Activated T-helper 1 cell treated with anti-CD3 and anti-CD28 coated beads, Interleukin-2, amount 50 U/mL, for 16 hours (primary cell): ENCODE measurements at places on chromosomes 12 and 14.

GRCh38 chr12:93087840-93088610, 158.9 kb upstream of the EEA1 start:
- no peak for DNase-seq

- no peak for DNase-seq
These were observed 94.3 kb downstream of the C12orf42 start for GRCh38 chr12:103401421-103401820.

DNA sequence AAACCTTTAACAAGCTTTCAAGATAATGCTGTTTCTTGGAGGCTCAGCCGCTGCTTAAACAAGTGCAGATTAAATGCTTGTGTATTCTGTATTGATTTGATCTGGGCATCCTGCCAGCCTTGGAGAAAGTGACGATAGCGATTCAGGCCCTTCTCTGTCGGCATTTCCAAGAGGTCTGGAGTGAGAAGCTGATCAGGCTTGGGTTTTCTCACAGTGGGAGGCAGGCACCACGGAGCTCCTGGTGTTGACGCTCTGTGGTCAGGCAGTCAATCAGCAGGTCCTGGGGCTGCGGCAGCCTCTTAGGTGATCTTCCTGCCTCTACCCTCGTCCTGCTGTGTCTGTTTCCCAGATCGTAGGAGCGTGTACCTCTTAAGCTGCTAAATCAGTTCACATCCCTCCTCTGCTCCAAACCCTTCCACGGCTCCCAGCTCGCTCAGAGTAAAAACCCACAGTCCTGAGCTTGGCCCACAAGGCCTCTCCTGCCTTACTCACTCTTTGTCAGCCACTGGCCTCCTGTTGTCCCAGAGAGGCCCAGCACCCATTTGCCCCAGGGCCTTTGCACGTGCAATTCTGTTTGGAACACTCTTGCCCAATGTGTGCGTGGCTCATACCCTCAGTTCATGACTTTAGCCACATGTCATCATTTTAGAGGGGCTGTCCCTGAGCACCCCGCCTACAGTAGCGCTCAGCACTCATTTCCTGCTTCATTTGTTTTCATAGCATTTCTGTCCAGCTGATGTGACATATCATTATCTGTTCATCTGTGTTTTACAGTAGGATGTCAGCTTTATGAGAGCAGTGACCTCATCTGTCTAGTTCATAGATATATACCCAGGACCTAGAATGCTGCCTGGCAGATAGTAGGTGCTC, 155.4 kb downstream of the AACS start:
- DNase-seq = no peak

- DNase-seq = no peak
These were observed 55.0 kb upstream of the BICD1 start for GRCh38 chr12:32051511-32052211.

DNA sequence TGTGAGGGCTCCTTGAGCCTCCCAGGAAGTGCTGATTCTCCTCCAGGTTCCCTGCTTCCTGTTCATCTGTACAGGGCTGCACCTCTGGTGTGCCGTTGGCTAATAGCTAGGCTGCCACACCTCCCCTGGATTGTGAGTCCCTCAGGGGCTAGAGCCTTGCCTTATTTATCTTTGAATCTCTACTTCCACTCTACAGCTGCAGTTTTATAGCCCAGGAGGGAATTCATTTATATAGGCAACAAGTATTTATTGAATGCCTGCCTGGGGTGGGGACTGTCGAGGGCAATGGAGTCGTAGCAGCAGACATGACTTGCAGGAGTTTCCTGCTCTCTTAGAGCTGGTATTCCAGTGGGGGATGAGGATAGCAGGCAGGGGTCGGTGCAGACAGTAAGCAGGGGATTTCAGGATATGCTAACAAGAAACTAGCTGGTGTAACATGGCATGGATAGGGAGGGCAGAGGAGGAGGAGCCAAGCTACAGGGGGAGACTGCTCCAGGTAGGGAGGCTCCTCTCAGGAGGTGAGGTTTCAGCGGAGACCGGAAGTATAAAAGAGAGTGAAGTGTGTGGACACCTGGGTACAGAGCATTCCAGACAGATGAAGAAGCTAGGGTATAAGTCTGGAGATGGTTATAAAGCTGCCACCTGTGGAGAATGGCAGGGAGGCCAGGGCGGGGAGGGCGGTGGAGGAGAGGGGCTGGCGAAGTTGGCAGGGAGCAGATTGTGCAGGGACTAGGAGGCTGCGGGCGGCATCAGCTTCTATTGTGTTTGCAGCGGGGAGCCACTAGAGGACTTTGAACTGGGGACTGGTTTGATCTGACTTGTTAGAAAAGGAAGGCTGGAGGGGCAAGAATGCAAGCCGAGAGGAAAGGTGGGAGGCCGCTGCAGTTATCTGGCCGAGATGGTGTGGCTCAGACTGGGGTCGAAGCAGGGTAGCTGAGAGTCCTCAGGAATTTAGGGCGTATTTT, 17.2 kb downstream of the USP30 start:
- DNase-seq = no peak

DNA sequence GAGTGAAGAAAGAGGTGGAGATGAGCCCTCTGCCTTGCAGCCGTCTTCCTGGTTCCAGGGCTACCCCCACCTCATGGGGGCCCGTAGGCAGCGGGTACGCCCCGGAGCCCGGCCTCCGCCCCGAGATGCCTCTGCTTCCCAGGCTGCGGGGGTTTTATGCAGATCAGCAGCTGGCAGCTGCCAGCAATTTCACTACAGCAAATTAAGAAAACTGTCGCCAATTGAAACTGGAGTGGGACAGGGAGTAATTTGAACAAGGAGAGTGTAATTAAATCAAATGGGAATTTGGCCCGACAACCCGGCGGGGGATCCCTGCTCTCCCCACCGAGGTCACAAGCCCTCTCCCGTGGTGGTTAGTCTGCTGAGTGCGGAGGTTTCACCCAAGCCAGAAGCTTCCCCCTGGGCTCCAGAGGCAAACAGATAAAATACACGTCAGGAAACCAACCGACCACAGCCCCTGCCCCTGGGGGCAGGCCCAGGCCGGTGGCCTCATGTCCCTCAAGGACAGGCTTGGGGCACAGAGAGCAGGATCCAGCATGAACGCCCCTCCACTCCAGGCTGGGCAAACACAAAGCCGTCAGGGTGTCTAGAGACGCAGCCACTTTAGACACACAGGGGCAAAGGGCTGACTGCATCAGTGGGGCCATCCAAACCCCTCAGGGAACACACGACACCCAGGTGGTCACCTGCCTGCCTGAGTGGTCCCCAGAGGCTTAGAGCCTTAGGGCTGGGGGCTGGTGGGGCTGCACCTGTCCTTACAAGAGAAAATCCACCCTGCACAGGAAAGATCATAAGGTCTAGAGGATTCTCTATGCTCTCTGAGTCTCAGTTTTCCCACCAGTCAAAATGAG, 53.8 kb downstream of the TESC start:
- no peak for DNase-seq

- DNase-seq = no peak
These were observed 129.5 kb downstream of the SLC38A6 start for GRCh38 chr14:61110316-61111082.

DNA sequence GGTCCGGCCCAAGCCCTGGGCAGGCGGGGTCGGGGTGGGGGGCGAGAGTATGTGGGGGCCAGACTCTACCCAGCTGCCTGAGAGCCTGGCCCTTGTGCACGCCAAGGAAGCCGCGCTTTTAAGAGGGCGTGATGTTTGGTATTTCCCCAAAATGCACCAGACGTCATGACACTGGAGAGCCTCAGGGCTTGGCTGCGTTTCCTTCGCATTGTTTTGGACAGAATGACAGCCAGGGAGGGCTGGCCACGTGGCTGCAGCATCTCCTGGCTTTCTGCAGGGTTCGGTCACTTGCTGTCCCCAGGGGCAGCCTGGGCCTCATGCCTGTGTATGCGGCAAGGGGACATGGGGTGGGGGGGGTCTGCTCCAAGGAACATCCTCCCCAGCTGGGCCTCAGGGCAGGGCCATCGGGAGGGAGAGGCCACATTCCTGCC, 16.1 kb upstream of the NUDT14 start:
- DNase-seq = no peak

- DNase-seq = no peak
These were observed 341.7 kb downstream of the TMEM121 start for GRCh38 chr14:105867961-105868599.

DNA sequence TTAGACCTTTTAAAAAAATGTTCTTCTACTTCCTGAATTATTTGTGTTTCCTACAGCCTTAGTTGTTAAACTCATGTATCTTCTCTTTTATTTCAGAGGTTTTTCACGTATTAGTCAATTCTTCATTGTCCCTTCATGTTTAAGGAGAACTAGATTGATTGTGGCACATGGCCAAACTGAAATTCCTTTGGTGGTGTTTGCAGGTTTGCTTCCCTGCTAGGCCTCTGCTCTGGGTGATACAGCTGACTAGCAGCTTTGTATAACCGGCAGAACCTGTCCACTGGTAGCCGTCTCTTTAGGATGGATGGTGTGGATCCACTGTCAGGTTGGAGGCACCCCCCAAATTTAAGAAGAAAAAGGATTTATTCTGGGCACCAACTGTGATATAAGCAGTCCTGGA, 262.1 kb downstream of the FBXL14 start:
- no peak for DNase-seq

DNA sequence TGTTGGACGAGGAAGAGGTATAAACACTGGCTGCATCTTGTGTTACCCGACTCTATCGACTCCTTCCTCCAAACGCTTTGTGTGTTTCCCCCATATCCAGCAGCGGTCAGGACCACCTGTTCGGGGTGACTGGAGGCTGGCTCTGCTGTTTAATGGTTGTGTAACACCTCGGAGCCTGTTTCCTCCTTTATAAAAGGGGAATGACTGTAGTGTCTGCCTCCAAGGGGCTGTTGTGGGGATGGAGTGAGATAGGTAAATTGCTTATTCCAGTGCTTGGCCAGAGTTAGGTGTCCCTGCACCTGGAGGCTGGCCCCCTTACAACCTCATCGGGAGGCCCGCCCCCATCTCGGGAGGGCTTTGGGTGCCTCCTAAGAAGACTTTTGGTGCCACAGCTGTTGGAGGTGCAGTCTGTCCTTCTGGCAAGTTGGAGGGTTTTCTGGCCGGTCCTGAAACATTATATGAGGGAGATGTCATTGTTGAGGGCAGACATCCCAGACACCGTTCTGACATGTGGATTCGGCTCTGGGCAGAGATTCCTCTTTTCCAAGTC, 1.1 kb downstream of the MLXIP start:
- no peak for DNase-seq

GRCh38 chr12:21710958-21711775, 53.5 kb upstream of the LDHB start:
- no peak for DNase-seq

GRCh38 chr14:76924371-76925096, 98.3 kb downstream of the LRRC74A start:
- DNase-seq = no peak

GRCh38 chr14:69183735-69184134, 7.6 kb upstream of the EXD2 start:
- DNase-seq = no peak

DNA sequence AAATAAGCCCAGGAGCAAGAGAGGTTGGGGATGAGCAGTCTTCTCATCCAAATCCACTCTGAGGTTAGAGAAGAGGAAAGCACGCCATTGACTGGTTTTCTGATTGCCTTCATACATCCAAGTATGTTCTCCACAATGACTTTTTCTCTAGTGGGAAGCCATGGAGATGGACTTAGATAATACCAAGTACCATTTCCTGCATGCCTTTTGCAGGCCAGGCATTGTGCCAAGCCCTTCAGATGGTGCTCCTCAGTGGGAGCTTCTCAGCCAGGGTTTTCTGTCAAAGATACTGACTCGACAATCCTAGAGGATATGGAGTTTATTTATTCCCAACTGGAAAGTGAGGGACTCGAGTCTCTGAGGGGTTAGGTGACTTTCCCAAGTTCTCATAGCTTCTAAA, 218.0 kb downstream of the ZFP36L1 start:
- DNase-seq = no peak

DNA sequence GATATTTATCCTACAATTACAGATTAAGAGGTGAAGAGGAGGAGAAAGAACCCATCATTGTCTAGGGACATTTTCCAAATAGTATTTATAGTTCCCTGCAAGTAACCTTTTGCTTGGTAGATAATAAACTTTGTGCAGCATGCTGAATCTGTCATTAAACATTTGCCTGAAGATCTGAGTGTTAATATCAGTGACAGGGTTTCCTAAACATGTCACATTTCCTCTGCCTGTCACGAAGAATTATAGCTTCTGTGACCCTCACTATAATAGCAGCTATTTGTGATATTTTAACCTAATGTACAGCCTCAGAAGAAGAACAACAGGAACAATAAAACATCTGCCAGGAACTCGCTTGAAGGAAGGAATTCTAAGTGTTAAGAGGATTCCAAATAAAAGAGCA, 350.3 kb downstream of the GXYLT1 start:
- DNase-seq = no peak

DNA sequence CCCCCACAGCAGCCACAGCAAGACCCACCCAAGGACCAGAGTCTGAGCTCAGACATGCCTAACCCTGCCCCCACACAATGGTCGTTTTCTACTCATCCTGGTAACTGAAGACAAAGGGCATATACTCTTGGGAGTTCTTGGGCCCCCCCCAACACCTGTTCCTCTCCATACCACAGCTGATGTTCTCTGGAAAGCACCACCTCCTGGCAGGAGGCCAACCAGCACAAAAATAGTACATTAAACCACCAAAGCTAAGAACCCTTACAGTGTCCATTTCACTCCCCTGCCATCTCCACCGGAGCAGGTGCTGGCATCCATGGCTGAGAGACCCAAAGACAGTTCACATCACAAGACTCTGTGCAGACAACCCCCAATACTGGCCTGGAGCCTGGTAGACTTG, 80.6 kb upstream of the DAAM1 start:
- DNase-seq = no peak

GRCh38 chr12:124359671-124360581, 65.0 kb downstream of the RFLNA start:
- no peak for DNase-seq

DNA sequence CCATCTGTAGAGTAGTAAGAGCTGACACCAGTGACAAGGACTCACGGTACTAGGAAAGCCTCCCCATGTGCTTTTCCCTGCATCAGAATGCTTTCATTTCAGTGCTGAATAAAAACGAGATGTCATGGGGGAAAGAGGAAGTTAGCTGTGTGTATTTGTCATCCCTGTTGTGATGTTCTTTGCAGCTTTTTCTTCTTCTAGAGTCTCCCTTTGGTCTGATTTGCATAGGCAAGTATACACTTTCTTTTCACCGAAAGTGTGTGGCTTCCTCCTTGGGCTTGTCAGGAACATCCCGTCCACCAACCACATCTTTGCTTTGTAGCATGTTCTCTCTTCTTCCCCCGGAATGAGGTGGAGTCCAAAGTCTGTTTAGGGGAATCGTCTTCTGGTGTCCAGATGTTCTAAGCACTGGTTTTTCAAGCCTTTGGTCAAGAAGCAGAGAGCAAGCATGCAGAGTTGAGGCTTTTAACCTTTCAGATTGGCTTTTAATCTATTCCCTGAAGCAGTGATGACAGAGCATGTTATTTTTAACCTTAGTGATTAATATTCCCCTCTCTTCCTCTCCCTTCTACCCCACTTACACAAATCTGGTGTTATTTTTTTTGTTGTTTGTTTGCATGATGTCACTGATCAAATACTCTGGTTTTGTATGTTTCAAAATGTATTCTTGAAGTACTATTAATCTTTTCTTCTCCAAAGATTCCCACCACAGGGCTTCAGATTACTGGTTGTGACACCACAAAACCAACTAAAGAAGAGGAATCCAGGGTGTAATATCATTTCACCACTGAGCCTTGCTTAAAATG, 163.4 kb downstream of the SAMD4A start:
- no peak for DNase-seq
